ENCODE measurements at places on chromosomes 1 and 21.

DNA sequence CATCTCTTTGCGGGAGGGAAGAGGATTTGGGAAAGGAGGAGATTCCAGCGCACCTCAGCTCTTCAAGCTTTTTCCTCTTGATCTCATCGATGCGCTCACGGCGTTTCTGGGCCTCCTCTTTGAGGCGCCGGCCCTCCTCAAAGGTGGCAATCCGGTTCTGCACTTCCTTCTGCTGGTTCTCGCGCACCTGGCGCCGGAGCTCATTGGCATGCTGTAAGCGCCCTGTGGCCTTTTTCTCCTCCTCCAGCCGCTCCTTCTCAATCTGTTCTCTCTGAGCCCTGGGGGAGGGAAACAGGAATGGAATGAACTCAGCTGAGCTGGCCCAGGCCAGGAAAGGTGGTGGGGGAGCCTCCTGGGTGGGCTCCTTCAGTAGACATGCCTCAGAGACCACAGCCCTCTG lies 10.4 kb upstream of the VSIG8 start:
- no peak for DNase-seq

DNA sequence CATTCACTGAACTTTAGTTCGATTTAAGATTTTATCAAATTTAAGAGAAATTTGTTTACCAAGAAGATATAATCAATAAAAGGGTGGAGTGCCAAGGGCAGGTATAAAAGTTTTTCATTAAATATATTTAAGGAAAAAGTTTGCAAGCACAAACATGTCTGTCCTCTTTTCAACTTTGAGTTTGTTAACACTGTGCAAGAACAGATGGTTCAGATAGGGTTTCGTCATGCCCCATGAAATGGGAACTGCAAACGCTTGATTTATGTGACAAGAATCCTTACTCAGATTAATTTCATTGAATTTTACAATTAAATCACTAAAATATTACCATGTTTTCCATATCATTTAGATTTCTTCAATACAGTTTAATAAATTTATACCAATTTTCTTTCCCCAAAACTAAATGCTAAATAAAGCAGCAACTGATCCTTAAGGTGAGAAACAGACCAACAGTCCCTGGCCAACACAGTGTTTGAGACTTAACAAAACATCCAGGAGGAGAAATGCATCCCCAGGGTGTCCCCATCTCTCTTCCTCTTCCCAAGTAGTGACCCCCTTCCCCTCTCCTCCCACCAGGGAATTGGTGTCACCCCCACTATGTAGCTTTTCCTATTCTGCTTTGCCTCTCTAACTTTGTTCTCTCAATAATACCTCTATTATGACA lies 292.9 kb downstream of the LTN1 start:
- DNase-seq, result no peak

- DNase-seq, result no peak
Observed at GRCh38 chr1:224816062-224816461, 113.4 kb upstream of the DNAH14 start.

GRCh38 chr1:224090116-224090515 lies 23.8 kb upstream of the FBXO28 start:
- no peak for DNase-seq

GRCh38 chr1:37306461-37306860 lies 167.9 kb upstream of the ZC3H12A start:
- DNase-seq, result no peak

GRCh38 chr1:219733511-219734174 lies 120.7 kb upstream of the ZC3H11B start:
- no peak for DNase-seq

GRCh38 chr1:51727366-51727765 lies 110.5 kb downstream of the OSBPL9 start:
- no peak for DNase-seq
